ENCODE measurements at places on chromosomes 1 and 21.
A peak's percentile ranks its signal among the peaks of the same experiment; 100 is the strongest.

DNA sequence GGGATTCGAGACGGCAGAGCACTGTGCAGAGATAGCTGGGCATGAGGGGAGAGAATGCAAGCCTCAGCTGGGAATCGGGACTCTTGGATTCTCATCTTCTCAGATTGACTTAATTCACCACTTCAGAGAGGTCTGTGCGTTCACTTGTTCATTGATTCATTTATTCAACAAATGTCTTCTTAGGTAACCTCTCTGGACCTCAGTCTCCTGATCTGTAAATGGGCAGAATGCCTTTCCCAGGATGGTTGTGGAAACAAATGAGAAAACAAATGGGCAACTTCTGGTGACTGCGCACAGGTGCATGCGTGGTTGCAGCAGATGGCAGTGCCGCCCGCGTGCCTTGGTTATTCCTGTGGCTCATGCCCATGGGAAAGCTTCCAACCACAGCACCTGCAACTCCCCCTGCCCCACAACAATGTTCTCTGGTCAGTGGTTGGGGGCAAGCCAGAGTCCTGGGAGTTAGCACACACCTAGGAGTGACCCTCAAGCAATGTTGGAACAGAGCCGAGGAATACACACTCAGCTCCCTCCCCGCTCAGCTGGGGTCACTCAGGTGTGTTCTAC, 110.1 kb upstream of the RUNX3 start:
- DNase-seq: no peak

GRCh38 chr1:33508151-33508550, 35.7 kb downstream of the ZSCAN20 start:
- no peak for DNase-seq

DNA sequence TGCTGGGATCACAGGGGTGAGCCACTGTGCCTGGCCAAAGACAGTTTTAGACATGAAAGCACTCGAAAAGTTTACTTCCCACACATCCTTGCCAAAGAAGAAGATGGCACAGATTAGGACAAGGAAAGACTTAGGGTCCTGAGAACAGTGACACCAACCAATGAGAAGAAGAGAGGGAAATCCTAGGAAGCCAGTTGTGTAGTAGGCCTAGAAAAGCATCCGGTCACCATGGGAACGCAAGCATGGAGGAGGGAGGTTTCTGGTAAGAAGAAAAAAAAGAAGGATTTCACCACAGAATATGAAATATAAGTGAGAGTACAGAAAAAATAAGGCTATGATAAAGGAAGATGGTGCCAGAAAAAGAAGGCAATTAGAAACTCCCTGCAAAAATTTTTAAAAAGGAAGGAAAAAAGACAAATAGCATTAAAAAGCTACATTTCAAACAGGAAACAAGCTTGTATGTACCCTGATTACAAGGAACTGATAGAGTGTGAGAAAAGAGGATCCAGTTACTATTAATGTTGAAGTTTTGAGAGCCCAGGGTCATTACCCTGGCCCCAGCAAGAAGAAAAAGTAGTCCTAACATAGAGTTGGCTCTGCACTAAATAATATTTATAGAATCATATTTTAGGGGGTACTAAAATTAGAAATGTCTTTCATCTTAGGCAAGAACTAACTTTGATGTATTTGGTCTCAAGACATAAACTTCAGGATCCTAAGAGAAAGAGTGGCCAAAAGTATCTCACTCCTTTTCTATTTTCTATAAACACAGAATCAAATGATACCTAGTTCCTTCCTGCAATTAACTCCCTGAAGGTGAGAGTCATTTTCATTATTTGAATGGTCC, 16.1 kb downstream of the DIPK1A start:
- DNase-seq: no peak

GRCh38 chr21:31929548-31929947, 56.7 kb downstream of the HUNK start:
- DNase-seq: no peak

DNA sequence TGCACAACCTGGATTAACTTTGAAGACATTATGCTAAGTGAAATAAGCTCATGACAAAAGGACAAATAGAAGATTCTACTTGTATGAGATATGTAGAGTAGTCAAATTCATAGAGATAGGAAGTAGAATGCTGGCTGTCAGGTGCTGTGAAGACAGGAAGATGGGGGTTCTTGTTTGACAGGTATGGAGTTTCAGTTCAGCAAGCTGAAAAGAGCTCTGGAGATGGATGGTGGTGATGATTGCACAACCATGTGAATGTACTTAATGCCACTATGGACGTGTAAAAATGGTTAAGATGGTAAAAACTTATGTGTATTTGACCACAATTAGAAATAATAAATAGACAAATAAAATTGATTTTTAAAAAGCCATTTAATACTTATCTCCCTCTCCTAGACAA, 169.8 kb upstream of the DUSP10 start:
- DNase-seq: no peak

- no peak for DNase-seq
Measured at GRCh38 chr1:185063719-185064118, 18.4 kb downstream of the RNF2 start.

GRCh38 chr1:210260096-210260495, 27.5 kb downstream of the SERTAD4 start:
- no peak for DNase-seq

DNA sequence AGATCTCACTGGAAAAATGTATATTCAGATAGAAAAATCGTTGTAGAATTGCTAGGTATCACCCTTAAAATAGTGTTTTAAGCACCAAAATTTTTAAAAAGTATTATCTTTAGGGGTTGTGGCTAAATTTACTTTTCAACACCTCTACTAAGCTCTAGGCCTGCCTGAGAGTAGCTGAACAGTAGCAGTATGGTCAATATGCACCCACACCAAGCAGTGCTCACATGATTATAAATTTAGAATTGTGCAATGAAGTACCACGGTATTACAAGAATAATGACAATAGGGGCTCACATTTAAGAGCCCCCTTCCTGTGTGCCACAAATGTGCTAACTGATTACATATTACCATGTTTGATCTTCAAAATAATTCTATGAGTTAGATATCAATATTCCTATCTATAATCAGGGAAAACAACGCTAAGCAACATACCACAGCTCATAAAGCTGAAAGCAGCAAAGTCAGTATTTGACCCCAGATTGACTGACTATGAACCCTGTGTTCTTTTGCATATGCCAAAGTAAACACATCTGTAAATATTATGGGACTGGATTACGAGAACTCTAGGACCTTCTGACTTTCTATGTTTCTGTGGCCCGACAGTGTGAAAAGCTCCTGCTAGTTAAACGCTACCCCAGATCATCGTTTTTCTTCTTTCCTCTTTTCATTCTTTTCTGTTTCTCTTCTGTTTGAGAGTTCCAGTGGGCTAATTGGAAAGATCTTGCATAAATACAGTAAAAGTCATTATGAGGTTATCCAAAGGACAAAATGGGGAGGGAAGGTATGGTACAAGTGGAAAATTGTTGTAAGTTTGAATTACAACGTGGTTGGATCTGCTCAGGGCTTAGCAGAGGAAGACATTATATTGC, 201.1 kb upstream of the C1orf87 start:
- no peak for DNase-seq

DNA sequence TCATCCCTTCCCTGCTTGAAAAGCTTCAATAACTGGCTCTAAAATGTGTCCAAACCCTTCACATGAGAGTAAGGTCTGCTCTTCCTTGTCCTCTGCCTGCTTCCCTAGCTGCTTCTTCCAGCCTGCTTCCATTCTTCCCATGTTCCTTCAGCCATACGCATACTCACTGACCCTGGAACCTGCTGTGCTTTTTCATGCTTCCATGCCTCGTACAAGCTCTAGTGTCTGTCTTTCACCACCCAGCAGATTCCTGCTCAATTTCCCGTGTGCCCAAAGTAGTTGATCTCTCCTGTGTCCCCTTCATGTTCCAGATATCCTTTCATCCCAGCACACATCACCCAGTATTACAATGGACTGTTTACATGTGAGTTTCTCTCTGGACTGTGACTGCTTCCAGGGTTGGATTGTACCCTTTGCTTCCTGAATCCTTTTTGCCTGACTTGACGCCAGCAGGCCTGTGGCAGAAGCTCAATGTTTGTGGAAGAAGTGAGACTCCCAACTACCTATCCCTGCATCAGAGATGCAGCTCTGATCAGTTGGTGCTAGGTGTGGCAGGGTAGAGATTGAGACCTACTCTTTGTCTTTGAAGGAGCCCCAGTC, 35.9 kb upstream of the RNF19B start:
- no peak for DNase-seq

DNA sequence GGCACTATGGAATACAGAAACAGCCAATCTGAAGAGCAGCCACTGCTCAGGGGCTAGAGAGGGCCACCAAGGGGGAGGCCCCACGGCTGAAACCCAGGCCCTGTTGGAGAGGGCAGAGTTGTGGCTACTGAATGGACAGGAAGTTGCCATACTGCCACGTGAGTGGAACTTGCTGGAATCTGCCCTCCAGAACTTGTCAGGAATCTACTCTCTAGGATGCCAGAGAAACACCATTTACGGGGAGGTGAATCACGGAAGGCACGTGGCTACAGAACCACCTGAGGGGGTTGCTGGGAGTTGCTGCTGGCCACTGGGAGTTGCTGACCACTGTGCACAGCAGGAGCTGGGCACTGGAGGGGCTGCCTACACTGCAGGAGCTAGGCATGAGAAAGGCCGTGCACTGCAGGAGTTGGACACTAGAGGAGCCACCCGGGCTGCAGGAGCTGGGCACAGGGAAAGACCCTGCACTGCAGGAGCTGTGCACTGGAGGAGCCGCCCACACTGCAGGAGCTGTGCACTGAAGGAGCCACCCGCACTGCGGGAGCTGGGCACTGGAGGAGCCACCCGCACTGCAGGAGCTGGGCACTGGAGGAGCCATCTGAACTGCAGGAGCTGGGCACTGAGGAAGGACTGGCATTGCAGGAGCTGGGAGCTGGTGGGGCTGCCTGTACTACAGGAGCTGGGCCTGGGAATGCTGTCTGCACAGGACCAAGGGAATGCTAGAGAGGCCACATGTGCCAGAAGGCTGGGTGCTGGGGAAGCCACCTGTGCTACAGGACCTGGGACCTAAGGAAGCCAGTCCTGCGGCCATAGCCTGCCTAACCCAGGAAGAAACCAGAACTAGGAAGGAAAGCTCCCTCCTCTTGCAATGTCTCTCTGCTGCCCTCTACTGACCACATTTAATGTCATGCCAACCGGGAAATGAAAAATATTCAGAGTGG, 343.4 kb downstream of the MATN1 start:
- peak; percentile 79 for DNase-seq

GRCh38 chr1:74474585-74474984, 37.8 kb downstream of the LRRC53 start:
- no peak for DNase-seq

- DNase-seq: no peak
Measured at GRCh38 chr21:26555540-26556146, 17.4 kb downstream of the CYYR1 start.

DNA sequence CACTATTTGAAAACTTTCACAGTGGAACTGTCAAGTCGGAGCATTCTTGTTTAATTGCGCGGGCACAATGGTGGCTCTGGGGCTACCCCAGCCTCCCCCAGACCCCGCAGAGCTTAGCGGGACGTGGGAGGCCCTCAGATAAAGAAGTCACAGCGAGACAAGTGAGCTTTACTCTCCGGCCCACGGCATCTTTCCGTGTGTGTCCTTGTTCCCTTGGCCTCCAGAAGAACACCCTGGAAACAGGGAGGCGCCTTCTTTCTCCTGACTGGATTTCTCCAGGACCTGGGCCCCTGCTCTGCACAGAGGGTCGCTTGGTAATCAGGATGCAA, 382.8 kb downstream of the RRAGC start:
- DNase-seq: no peak

DNA sequence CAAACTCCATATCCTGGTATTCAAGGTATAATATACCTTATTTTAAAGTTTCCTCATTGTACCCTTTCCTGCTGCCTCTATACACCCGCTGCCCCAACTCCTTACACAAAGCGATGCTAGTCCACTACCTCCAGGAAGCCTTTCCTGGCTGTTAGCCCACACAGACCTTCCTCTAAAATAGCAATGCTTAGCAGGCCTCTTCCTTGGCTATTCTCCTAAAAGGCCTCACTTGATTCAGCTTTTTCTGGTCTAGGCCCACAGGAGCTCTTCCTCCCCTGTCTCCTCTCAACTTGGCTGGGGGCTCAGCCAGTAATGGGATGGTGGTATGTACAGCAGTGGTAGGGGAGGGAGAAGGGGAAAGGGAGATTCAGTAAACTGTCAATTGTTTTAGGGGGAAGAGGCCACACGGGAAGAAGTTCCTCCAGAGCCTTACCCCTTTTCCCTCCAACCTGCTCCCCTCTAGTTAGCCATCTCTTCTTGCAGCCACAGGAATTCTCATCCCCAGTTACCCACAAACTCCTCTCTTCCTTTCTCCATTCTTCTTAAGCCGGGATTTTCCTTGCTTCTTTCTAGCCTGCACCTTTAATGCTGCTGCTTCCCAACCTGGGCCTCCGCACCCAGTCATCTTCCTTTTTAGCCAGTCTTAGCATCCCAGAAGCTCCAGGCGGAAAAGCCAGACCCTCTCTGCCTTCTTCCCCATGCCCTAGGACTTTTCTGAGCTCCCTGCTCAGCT, 2.6 kb downstream of the LRRC41 start:
- no peak for DNase-seq

GRCh38 chr1:56156971-56157876, 422.1 kb downstream of the PLPP3 start:
- DNase-seq: no peak

DNA sequence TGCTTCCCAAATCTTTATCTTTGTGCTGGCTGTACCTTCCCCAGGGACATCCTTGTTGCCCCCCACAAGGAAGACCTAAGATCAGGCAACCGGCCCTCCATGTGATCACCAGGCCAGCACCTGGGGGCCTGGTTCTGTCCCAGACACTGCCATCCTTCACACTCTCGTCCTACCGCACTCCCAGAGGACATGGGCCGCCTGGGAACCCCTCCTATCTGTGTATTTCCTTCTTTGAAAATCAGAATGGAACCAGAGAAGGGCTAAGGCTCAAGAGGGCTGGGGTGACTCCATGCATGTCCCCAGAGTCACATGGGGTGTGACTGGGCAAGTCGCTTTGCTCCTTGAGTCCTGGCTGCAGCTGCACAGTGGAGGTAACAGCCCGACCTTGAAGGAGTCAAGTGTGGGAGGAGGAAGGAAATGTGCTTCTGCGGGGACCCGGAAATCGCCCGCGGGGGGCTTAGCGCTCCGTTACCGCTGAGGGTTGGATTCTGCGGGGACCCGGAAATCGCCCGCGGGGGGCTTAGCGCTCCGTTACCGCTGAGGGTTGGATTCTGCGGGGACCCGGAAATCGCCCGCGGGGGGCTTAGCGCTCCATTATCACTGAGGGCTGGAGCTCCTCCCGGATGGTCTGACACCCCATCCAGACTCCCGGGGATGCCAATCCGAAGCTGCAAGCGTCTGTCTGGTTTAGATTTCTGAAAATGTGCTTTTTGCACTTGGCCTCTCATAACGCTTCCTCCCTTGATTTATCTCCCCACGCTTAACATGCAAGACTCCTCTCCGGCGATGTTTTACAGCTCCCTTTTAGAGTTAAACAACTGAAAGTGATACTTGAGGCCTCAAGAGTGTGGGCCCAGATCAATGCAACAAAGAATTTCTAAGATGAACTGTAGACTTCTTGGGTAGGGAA, 278.9 kb downstream of the NPHP4 start:
- DNase-seq: no peak

Data from hippocampal formation (tissue), 2 donors.